ENCODE measurements at places on chromosomes 6 and 20. TPM values are rescaled to one million over a fixed set of nuclear protein-coding genes. Genes with fewer than 3 reads are reported as not detected.

- DNase-seq = no peak
Measured at GRCh38 chr6:71088166-71088565, 131.3 kb upstream of the B3GAT2 start.

The HLA-DMB gene
- 0.75 TPM for total RNA-seq

DNA sequence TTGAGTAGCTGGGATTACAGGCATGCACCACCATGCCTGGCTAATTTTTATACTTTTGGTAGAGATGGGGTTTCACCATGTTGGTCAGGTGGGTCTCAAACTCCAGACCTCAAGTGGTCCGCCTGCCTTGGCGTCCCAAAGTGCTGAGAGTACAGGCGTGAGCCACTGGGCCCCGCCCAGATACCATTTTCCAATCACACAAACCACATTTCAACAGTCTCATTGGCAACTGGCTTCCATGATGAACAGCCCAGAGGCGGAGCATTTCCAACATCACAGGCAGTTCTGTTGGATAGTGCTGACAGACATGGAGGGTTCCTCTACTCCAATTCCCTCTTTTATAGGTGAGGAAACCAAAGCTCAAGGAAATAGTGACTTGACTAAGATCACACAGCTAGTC is 43.9 kb upstream of the PLCB4 start:
- DNase-seq = no peak

The PNPLA1 gene
- not detected for total RNA-seq

The RIN2 gene
- total RNA-seq = not detected

The TRAPPC3L gene
- total RNA-seq = not detected

- no peak for DNase-seq
Measured at GRCh38 chr20:39181490-39181889, 219.3 kb downstream of the DHX35 start.

- DNase-seq = no peak
Measured at GRCh38 chr20:63848003-63848911, 13.0 kb upstream of the ABHD16B start.

DNA sequence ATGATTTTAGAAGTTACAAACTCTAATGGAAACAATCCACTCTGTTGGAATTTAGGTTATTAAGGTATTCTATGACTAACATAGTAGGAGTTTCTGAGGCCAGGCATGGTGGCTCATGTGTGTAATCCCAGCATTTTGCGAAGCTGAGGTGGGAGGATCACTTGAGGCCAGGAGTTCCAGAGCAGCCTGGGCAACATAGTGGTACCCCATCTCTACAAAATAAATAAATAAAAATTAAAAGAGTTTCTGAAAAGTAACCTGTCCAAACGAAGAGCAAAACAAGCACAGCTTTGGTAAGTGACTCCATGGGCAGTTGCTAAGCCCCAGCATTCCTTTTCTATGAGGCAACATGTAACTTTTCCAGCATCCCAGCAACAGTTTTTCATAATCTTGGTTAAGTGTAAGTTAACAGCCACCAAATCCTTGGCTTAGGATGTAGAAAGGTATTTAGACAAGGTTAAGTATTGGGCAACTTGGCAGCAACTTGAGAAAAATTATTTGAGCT is 86.3 kb downstream of the SOX4 start:
- no peak for DNase-seq

GRCh38 chr6:18214003-18214402 is 50.3 kb downstream of the DEK start:
- DNase-seq = no peak

GRCh38 chr6:21442874-21443273 is 150.7 kb upstream of the SOX4 start:
- no peak for DNase-seq

GRCh38 chr6:42935322-42935721 is 6.0 kb downstream of the CNPY3 start:
- DNase-seq = no peak

DNA sequence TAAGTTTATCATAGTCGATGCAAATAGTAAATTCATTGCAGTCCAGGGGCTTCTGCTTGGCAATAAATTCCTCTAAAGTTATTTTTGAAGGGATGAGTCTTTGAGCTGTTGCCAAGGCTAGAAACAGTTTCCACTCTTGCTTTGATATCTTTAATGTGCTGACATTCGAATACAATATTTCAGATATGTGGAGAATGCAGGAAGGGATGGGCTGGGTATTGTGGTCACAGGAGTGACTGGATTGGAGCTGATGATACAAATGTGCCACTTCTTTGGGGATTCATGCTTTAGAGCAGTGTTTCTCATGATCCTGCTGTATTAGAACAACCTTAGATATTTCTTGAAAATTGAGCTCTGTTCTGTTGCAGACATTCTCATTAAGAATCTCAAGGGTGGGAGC is 139.0 kb downstream of the PRDM13 start:
- no peak for DNase-seq

The C6orf15 gene
- total RNA-seq = not detected

DNA sequence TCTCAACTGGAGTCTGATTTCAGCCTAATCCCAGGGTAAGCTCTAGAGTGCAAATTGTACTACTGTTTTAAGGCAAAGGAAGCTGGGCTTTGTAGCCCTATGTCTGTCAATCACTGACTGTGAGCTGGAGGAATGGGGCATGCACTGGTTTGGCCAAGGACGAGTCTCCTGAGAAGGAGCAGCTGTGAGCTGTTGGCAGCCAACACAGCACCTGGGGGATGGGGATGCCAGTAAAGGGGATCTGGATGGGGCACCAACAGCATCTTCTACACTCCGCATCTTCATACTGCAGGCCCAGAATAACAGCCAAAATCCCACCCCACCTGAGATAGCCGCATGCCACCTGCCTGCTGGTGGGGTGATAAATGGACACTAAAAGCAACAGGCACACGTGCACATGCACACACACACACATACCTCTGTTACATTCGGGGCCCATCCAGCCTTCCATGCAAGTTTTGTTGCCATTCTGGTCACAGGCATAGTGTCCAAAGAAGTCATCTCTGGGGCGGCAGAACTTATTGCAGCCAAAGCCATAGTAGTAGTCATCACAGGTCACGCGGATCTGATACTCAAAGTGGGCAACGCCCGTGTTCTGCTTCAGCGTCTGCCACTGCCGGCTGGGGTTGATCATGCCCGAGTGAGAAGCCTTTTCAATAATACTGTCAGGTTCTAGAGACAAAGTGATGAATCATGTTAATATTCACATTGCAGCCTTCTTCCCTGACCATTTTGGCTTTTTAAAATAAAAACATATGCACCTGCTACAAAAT is 15.6 kb downstream of the JAG1 start:
- no peak for DNase-seq

The POPDC3 gene
- total RNA-seq = not detected

The NTSR1 gene
- total RNA-seq = not detected

- no peak for DNase-seq
Measured at GRCh38 chr20:16472045-16472872, 101.0 kb downstream of the KIF16B start.

DNA sequence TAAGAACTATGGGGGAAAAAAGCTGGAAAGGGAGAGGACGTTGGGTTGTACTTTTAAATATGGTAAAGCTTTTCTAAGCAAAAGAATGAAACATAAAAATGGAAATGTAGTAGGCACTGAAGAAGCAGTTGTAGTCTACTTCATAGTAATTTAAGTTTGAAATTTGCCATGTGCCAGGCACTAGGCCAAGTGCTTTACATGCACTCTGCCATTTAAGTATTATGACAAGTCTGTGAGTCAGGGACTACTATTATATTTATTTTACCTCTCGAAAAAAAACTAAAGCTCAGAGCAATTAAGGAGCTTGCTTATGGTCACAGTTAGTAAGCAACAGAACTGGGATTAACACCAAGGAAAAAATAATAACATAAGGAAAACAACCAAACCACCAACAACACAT is 257.8 kb downstream of the GMDS start:
- DNase-seq = no peak
